Tibial nerve (tissue), 4 donors: ENCODE measurements at places on chromosomes 11 and 22. TPM values are rescaled to one million over a fixed set of nuclear protein-coding genes. Genes with fewer than 3 reads are reported as not detected.

DNA sequence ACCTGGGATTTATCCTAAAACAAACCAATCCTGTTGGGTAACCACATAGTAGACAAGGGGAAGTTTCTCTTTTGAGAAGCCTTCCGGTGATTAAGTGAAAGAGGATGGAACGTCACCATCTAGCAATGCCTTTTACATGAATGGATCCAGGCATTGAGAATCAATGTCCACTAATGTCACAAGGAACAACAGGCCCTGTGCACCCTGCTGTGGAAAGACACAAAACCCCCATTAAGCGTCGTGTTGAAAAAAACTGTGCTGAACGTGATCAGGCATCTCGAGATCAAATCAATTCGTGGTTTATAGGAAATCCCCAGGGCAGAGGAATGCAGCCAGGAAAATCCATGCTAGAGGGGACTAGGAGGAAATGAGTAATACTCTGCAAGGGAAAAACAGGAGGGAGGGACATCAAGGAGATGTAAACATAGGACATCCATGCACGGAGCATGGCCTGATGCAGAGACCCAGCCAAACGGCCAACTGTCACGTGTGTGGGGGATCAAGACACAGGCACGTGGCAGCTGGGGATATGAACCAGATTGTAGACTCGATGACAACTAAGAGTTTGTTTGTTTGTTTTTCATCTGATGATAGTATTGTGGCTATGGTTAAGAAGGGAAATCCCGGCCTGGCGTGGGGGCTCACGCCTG lies 38.6 kb upstream of the CARS1 start:
- no peak for DNase-seq
- H3K4me1 ChIP-seq = no peaks in the 10 kb centered on the region
- H3K4me3 ChIP-seq = no peak overlapping the region
- H3K36me3 ChIP-seq = peaks cover 68% of the 10 kb centered on the region

DNA sequence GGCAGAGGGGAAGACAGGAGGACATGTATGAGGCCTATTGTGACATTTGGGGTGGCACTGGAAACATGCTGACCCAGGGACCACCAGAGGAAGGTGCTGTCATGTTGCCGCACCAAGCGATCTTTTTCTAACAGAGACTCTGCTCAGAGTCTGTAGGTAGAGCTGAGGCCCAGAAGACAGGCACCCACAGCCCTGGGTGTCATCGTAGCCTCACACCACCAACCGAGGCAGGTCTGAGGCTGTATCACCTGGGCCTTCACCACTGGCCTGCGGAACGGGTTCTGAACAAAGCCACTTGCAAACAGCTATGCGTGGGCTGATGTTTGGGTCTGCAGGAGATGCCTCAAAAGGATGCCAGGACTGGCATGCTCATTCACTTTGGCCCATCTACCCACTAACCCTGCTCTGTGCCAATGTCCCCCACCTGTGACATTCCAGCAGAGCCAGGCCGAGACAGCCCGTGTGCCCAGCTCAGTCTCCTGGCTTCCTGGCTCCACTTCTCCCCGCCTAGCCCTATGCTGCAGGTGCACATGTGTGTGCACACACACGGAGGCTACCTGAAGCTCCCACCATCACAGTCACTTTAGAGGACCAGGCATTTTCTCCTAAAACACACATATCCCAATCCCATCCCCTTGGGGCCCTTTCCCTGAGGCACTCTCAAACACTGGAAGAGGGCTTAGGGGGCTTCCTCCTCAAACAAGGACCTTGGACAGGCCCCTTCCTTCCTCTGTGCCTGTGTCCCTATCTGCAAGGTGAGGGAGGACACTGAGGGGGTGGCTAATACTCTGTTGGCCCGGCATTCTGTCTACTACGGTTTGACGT lies 3.6 kb downstream of the TRIM29 start:
- H3K4me3 ChIP-seq = no peak overlapping the region
- DNase-seq = no peak
- no peaks in the 10 kb centered on the region for H3K36me3 ChIP-seq
- no peaks in the 10 kb centered on the region for H3K4me1 ChIP-seq
- peaks cover 3% of the 10 kb centered on the region for H3K27me3 ChIP-seq

- DNase-seq = no peak
- H3K4me1 ChIP-seq = peaks cover 12% of the 10 kb centered on the region
- H3K27me3 ChIP-seq = no peaks in the 10 kb centered on the region
- H3K36me3 ChIP-seq = no peaks in the 10 kb centered on the region
- H3K27ac ChIP-seq = peak overlapping the region; percentile 81
These were observed 18.9 kb upstream of the EFCAB6 start for GRCh38 chr22:43830931-43831560.

- peaks cover 7% of the 10 kb centered on the region for H3K4me1 ChIP-seq
- peaks cover 99% of the 10 kb centered on the region for H3K36me3 ChIP-seq
- no peak overlapping the region for H3K4me3 ChIP-seq
- H3K27me3 ChIP-seq = no peaks in the 10 kb centered on the region
- H3K27ac ChIP-seq = peak overlapping the region; percentile 57
These were observed 27.1 kb downstream of the HPS5 start for GRCh38 chr11:18294862-18295261.

MS4A7 gene
- total RNA-seq = 57.9 TPM

SPA17 gene
- total RNA-seq = 1.7 TPM

GGTLC3 gene
- not detected for total RNA-seq

TESMIN gene
- total RNA-seq = not detected

PKNOX2 gene
- 6.3 TPM for total RNA-seq
